ENCODE measurements at places on chromosomes 1 and 21.

DNA sequence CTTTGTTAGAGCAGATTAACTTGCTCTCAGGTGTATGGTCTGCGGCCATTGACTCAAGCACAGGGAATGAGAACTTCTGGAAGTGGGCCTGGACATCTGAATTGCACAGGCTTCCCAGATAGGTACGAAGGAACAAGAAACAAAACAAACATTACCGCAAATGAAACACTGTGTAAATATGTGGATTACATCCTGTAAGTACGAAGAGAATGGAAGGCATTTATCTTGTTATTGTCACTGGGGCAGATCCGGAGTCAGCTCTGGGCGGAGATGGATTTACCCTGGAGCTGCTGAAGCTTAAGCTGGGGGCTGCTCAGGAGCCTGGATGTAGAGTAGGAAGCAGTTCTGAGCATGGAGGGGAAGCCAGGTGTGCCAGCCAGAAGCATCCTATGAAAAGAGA is 6.8 kb downstream of the HES2 start:
- no peak for DNase-seq

- DNase-seq, result peak; percentile 18
Measured at GRCh38 chr1:1285102-1285571, 4.9 kb downstream of the SCNN1D start.

DNA sequence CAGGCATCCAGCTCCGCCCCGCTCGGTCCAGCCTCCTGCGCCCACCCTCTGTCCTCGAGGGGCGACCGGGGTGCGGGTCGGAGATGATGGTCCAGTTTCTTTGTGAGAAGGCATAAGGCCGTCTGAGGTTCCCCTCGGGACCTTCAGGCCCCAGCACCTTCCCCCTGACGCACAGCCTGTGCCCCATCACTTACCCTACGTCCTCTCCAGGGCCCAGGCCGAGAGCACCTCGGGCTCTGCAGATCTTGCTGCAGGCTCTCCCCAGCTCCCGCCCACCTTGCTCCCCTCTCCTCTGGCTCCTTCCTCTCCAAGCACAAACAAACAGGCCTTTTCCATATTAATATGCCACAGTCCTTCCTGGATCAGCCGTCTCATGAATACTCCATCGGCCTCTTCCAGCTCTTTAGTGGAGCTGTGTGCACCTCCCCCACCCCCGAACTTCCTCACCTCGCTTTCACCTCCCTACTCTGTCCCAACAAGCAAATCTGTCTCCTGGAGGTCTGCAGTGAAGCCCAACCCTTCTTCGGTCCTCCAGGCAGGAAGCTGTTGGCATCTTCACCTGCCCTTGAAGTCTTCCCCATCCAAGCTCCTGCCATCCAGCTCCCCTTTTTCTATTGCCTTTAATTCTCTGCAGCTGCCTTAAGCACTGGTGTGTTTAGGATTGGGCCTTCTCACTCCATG is 448 bp upstream of the COL9A2 start:
- no peak for DNase-seq

GRCh38 chr1:91765880-91766443 is 120.0 kb downstream of the TGFBR3 start:
- no peak for DNase-seq

GRCh38 chr1:170122366-170122765 is 23.4 kb upstream of the NTMT2 start:
- no peak for DNase-seq

DNA sequence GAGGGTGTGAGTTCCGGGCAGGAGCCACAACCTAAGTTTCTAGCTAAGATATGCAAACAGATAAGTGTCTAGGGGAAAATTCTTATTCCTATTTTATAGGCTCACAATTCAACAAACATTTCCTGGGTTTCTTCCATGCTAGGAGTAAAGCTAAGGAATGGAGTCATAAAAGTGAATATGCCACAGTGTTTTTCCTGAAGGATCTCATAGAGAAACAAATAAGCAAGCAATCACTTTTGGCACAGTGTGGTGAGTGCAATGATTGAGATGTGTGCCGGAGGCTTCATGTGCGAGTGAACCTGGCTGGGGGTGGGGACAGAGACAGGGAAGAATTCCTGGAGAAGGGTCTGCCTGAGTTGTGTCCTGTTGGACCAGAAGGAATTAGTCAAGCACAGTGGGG is 147.4 kb downstream of the TENT5C start:
- no peak for DNase-seq

- no peak for DNase-seq
Measured at GRCh38 chr1:6084781-6085495, 39.2 kb downstream of the KCNAB2 start.

DNA sequence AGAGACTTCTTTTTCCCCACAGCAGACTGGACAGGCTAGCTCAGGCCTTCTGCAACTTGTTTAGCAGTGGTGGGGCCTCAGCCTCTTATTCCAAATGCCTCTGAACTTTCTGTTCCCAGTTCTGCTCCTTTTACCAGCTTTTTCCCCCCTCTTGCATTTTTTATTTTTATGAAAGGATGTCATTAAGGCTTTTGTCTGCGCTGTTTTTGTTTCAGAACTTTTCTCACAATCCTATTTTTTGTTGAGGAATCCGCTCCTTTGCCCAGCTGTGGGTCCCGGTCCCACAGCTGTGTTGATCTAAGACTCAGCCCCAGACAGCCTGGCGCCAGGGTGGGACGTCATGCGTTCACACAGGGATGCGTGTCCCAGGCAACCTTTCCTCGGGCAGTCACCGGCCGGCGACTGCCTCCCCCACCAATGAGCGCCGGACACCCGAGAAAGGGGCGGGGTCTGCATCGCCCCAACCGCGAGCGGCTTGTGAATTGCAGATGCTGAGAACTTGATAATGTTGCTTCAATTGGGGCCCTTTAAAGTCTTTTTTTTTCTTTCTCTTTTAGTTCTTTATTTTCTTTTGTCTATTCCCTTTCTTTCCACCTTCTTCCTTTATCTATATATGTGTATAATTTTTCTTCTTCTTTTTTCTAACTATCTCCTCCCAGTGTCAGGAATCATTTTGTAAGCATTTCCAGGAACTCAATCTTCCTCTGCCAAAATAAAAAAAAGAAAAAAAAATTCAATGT is 3.0 kb upstream of the ID3 start:
- DNase-seq, result peak; percentile 93

- no peak for DNase-seq
Measured at GRCh38 chr1:22123901-22124404, 18.9 kb downstream of the WNT4 start.

DNA sequence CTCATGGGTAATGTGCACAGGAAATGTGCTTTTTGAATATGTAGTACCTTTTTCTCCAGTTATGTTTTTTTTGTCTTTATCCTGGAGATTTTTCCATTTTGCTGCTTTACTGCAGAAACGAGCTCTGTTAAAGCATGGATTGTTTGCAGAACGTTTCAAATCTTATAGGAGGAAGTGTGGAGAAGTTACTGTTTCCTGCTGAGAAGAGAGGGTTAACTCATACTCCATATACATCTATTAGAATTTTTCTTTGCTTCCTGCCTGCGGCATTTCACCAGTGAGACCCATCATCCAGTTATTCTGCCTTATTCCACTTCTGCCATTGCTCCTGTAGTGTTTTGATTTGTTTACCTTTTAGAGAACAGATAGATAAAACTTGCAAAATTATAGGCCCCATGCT is 2.0 kb downstream of the RPRD2 start:
- DNase-seq, result no peak

GRCh38 chr21:36888466-36888865 is 78.0 kb downstream of the HLCS start:
- DNase-seq, result no peak

DNA sequence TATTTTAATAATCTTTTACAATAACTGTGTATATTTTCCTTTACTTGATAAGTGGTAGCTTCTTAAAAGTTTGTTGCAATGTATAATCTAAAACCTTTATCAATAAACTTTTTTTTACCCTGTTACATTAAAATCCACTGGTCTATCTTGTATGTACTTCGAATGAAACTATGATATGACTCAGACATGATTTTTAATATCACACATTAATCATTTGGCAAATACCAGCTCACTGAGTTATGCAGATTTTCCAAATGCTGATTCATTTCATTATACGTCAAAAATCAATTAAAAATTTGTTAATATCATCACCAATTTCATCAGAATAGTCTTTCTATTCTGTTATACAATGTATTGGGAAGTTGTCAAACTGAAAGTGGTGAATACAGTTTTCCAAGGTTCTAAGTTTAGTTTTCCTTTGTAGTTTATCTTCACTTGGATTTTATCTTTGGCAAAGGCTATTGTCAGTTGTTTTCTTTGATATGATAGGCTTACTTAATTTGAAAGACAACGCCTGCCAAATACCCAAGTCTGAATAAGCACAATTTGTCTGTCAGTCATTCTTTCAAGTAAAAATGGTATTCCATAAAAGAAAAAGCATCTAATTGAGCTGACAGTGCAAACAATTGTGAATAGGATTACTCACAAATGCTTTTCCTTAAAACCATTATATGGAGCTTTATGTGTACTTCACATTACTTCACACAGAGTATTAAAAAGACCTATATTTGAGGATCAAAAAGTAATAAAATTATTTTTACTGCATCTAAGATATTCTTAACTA is 127.0 kb downstream of the NME7 start:
- no peak for DNase-seq

- no peak for DNase-seq
Measured at GRCh38 chr1:155051777-155052398, 772 bp downstream of the ADAM15 start.

GRCh38 chr1:199040076-199040905 is 401.5 kb downstream of the PTPRC start:
- no peak for DNase-seq

DNA sequence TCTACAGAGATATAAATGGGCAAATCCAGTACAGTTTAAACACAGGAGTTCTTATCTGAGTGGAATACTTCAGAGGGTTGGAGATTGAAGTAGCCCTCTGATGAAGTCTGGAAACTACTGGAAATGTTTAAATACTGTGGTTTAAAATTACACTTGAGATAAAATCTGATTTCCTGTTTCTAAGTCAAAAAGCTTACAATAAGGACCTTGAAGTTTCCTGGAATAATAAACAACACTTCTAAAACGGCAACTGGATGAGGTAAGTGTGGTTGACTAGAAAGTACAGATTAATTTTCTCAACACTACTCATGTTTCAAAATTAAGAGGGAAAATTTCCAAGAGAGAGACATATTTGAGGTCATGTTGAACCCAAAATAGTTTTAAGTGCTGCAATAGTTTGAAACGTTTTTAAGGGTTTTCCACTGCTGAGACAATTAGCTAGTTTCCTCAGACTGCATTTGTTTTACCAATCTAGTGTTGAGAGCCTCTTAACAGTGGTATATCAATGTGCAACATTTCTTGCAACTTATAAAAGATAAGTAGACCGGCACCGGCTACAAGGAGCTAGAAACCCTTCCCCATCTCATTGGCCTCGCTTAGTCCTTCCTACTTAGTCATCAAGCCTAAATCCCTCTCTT is 27.4 kb downstream of the KCNA3 start:
- DNase-seq, result no peak

DNA sequence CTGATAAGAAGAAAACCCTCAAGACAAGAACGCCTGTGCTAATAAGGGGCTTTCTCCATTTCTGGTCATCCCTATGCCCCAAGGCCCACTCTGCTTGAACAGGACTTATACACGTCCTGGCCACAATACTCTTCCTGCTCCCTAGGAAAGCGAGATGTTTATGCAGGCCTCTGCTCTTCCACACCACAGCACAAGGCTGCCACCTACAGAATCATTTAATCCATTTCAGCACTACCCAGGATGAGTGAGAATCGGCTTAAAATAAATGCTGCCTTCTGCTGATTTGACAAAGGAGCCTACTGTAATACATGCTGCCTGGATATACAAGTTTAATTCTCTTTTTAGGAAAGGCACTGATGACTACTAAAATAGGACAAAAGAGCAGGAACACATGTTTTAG is 29.4 kb downstream of the FRRS1 start:
- DNase-seq, result peak; percentile 20

- DNase-seq, result no peak
Measured at GRCh38 chr1:76835203-76835602, 32.1 kb upstream of the ST6GALNAC5 start.

GRCh38 chr1:152034654-152035538 is 1.9 kb downstream of the S100A11 start:
- DNase-seq, result peak; percentile 76

DNA sequence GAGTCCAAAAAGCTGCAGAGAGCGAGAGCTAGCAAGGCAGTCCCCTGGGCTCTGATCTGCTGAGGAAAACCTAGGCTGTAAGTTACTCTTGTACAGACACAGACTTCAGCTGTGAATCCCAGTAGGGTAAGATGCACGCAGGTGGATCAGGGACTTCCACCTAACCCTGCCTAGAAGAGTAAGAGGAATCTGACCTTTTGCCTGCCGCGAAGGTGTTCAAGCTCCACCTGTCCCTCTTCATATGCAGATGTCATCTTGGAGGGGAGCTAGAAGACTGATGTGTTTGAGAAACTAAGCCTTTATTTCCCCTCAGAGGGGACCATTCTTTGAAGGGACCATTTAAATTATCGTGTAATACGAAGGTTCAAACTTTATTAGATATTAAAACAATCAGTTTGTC is 108.6 kb upstream of the USP24 start:
- no peak for DNase-seq

DNA sequence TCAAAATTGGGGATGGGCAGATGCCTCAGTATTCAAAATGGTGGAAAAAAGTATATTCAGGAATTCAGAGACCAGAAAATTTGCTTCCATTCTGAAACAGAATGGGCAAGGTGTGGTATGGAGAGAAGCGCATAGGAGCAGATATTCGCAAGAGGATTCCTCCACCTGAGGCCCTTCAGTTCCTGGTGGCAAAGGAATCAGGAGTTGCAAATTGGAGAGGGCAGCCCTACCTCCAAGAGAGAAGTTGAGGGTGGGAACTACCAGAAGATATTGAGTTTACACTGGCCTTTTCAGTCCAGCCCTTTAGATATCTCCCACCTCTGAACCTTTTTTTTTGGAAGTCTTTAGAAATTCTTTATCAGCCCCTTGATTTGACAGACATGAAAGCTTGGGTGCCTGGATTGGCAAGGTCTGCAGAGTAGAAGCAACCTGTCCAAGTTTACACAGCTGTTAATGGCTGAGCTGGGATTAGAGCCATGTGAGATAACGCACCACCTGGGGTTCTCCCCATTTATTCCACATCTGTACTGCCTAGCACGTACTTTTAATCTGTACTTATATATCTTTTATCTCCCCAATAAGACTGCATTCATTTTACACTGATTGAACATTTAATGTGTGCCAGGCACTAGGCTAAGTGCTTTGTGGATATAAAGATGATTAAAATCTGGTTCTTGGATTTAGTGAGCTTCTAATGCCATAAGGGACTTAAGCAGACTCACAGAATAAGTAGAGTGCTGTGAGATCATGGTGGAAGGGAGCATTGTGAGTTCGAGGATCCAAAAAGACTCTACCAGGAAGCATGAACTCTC is 99.5 kb downstream of the NGF start:
- DNase-seq, result no peak

- DNase-seq, result no peak
Measured at GRCh38 chr1:41745022-41745421, 173.7 kb downstream of the HIVEP3 start.

DNA sequence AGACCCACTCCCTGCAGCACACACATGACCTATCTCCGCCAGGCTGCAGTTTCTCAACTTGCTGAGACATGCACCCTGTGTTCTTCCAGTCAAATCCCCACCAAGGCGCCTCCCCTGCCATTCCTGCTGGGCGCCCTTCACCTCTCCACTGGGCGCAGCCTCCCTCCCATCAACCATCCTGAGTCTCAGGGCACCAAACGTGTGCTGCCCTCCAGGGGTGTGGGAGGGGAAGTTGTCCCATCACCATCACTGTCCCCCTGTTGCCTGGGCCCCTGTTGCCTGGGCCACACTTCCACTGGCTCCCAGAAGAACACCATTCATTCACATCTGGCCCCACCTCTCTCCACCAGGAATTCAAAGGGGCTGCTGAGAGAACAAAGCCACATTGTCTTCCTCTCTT is 44.9 kb upstream of the EFHD2 start:
- DNase-seq, result no peak
